CD4-positive, alpha-beta T cell (primary cell): ENCODE measurements at places on chromosomes 1 and 21. TPM values are rescaled to one million over a fixed set of nuclear protein-coding genes. Genes with fewer than 3 reads are reported as not detected.

Gene FNDC5
- total RNA-seq: not detected

Gene DLGAP3
- total RNA-seq: 0.44 TPM

Gene LIN28A
- total RNA-seq: not detected

Gene GJA8
- total RNA-seq: not detected

Gene AGT
- total RNA-seq: not detected

Gene NPL
- total RNA-seq: 0.63 TPM

DNA sequence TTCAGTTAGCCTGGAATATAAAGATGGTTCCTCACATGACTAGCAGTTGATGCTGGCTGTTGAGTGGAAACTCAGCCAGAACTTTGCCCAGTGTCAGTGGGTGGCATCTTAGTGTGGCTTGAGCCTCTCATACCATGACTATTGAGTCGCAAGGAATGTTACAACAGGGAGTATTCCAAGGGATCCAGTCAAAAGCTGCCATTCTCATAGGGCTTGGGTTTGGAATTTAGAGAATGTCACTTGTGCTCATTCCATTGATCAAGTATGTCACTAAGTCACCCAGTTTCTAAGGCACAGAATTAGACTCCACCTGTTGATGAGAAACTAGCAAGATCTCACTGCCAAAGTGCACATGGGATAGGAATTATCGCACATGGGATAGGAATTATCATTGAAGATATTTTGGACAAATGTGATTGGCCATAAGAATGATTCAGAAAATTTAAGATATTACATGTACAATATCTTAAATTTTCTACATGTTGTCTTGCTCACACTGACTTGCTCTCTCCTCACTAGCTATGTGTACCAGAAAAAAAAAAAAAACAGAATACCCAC, 1290.7 kb upstream of the ADGRL2 start:
- no peaks in the 10 kb centered on the region for H3K27me3 ChIP-seq
- no peaks in the 10 kb centered on the region for H3K36me3 ChIP-seq
- no peak for DNase-seq
- no peak overlapping the region for H3K4me3 ChIP-seq
- no peaks in the 10 kb centered on the region for H3K4me1 ChIP-seq

DNA sequence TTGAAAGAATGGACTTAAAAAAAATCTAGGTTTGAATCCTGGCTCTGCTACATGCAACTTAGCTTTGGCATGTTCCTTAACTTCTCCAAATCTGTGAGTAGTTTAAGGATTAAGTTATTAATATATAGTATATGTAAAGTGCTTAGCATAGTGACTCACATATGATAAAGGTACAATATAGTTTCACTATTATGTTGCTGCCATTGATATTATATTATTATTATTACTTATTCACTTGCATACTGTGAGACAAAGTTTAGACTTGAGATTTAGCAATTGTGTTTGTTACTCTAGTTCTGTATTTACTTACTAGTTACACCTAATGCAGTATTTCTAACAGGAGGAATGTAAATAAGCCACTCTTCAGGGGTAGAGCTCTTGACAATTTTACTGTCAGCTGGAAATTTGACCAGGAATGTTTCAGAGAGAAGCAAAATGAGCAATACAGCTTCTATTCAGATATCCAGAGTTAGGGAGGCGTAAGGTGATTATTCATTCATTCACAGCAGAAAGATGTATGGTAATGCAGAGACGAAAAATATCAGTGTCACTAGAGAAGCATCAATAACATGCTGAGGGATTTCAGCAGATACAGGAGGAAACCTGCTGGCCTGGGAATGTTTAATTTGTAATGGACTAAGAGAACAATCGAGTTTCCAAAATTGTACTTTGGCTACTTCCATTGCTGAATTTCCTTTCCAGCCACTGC, 25.5 kb downstream of the RGS7 start:
- H3K36me3 ChIP-seq: no peaks in the 10 kb centered on the region
- H3K27ac ChIP-seq: no peak overlapping the region
- no peaks in the 10 kb centered on the region for H3K27me3 ChIP-seq
- H3K4me1 ChIP-seq: no peaks in the 10 kb centered on the region
- DNase-seq: no peak
- H3K4me3 ChIP-seq: no peak overlapping the region

DNA sequence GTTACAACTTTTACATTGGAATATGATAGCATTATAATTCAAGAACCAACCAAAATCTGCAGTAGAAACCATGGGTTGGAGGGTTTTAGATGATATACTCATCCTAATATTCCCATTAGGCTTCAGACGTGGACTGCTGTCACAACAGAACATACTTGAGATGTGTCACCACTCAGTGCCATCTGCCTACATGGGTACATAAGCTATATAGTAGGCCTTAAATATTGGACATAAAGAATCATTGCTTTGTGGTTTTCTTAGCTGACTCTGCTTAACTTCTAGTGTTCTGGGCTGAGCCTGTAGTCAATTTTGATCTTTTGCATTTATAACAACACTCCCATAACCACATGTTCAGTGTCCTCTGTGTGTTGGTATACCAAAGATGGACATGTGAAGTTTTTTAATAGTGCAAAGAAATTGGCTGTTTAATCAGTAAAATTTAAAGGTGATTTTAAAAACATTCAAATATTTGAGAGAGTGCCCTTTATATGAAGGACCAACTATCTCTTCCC, 14.2 kb downstream of the RAP1A start:
- H3K36me3 ChIP-seq: peaks cover 5% of the 10 kb centered on the region
- no peak overlapping the region for H3K27ac ChIP-seq
- no peak overlapping the region for H3K4me3 ChIP-seq
- DNase-seq: no peak

- no peak overlapping the region for H3K27ac ChIP-seq
- H3K4me3 ChIP-seq: no peak overlapping the region
- no peaks in the 10 kb centered on the region for H3K27me3 ChIP-seq
- no peaks in the 10 kb centered on the region for H3K4me1 ChIP-seq
- no peaks in the 10 kb centered on the region for H3K36me3 ChIP-seq
- DNase-seq: no peak
These were observed 187.2 kb downstream of the HLX start for GRCh38 chr1:221066351-221067001.

DNA sequence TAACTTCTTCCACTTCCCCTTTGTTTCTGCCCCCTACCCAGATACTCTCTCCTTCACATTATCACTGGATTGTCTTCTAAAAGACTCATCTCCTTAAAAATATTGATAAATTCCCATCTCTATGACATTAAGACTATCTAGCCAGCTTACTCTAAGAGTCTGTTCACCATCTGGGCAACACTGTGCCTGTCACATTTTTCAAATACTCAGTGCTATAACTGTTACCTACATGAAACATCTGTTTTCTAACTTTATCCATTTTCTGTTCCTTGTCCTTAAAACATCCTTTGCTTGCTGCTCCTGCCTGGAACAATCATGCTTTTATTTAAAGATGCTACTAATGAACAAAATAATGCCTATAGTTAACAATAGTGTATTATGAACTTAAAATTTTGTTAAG, 81.4 kb downstream of the NCAM2 start:
- no peaks in the 10 kb centered on the region for H3K27me3 ChIP-seq
- H3K27ac ChIP-seq: no peak overlapping the region
- no peak overlapping the region for H3K4me3 ChIP-seq
- no peaks in the 10 kb centered on the region for H3K4me1 ChIP-seq
- H3K36me3 ChIP-seq: no peaks in the 10 kb centered on the region
- DNase-seq: no peak

GRCh38 chr1:4021136-4021973, 121.3 kb upstream of the C1orf174 start:
- no peak overlapping the region for H3K27ac ChIP-seq
- H3K27me3 ChIP-seq: no peaks in the 10 kb centered on the region
- no peak overlapping the region for H3K4me3 ChIP-seq
- H3K4me1 ChIP-seq: no peaks in the 10 kb centered on the region
- H3K36me3 ChIP-seq: no peaks in the 10 kb centered on the region
- no peak for DNase-seq

DNA sequence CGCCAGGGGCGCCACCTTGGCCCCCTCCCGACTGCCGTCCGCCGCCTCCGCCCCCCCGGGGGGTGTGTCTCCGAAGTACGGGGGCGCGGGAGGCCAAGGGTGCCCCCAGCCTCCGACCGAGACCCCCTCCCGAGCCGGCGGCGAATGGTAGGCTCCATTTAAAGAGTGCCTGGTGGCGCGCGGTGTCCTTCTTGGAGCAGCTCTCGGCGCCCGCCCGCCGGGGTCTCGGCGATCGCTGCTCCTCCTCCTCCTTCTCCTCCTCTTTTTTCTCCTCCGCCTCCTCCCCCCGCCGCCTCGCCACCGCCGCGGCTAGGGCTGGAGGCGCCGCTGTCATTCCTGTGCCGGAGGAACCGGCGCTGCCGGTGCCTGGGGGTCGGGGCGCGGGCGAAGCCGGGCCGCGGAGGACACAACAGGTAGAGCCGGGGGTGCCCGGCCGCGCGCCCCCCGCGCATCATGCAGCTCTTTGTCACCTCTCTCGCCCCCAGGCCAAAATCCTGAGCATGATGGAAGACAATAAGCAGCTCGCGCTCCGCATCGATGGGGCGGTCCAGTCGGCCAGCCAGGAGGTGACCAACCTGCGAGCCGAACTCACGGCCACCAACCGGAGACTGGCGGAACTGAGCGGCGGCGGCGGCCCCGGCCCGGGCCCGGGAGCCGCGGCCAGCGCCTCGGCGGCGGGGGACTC, at the start of gene KAZN:
KAZN (plus strand) TSS at position 188 of the 685 bp plus-strand sequence.
- no peak for DNase-seq
- no peaks in the 10 kb centered on the region for H3K4me1 ChIP-seq
- no peak within 1 kb of the TSS for H3K27ac ChIP-seq
- H3K27me3 ChIP-seq: peaks cover 44% of the 10 kb centered on the region

GRCh38 chr21:35521293-35521692, 472.2 kb upstream of the RUNX1 start:
- peaks cover 6% of the 10 kb centered on the region for H3K4me1 ChIP-seq
- H3K27ac ChIP-seq: no peak overlapping the region
- H3K27me3 ChIP-seq: no peaks in the 10 kb centered on the region
- no peak overlapping the region for H3K4me3 ChIP-seq
- no peak for DNase-seq
- H3K36me3 ChIP-seq: no peaks in the 10 kb centered on the region

DNA sequence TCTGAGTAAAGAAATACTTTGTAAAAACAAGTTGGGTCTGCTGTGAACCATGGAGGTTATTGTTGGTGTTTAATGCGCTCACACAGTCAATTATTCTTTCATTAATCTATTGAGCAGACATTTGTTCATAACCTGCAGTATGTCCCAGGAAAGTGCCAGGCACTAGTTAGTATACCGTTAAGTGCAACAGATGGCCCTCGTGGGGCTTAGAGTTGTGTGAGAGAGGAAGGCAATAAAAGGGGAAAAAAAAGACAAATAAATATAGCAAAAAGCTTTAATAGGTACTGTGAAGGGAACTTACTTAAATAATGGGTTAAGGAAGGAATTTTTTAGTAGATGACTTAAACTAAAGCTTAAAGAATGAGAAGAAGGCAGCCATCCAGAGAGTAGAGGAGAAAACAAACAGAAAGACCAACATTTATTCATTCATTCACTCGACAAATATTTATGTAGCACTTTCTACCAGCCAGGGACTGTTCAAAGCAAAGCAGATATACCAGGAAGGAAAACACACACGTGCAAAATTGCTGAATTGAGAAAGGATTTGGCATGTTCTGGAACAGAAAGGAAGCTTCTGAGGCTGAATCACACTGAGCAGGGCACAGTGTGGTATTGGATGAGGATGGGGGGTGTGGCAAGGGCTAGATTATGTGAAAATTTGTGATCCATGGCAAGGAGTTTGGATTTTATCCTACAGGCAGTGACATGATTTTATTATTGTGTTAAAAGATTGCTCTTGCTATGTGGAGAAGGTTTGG, 296.1 kb upstream of the SGIP1 start:
- no peak overlapping the region for H3K27ac ChIP-seq
- no peak for DNase-seq
- no peaks in the 10 kb centered on the region for H3K27me3 ChIP-seq
- H3K36me3 ChIP-seq: no peaks in the 10 kb centered on the region
- no peak overlapping the region for H3K4me3 ChIP-seq

DNA sequence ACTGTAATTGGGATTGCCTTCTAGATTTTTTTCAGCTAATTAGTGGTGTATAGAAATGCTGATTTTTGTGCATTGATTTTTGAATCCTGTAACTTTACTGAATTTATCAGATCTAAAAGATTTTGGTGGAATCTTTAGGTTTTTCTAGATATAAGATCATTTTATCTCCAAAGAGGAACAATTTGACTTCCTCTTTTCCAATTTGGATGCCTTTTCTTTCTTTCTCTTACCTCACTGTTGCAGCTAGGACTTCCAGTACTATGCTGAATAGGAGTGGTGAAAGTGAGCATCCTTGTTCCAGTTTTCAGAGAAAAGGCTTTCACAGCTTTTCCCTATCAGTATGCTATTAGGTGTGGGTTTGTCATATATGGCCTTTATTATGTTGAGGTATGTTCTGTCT, 53.6 kb downstream of the TESK2 start:
- no peaks in the 10 kb centered on the region for H3K36me3 ChIP-seq
- DNase-seq: no peak
- H3K4me1 ChIP-seq: no peaks in the 10 kb centered on the region
- H3K27me3 ChIP-seq: no peaks in the 10 kb centered on the region
- H3K4me3 ChIP-seq: no peak overlapping the region
- H3K27ac ChIP-seq: no peak overlapping the region
